Right lung (tissue), 10 donors: ENCODE measurements at places on chromosomes 1 and 21.

DNA sequence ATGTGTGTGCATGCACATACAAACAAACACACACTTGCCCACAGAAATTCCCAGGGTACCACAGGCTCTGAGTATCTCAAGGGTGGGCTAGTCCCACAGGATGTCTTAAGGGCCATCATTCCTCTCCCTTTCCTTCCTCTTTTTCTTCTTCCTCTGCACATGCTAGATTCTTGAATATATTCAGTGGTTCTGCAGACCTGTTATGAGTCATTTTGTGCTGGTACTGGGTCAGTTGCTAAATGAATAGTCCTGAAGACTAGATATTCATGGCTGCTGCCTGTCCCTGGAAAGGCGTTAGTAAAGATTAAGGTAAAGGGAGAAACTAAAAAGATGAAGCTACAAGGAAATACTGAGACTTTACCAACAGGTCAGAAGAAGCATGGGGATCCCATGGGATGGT, 256.7 kb upstream of the KIAA0040 start:
- DNase-seq = no peak

DNA sequence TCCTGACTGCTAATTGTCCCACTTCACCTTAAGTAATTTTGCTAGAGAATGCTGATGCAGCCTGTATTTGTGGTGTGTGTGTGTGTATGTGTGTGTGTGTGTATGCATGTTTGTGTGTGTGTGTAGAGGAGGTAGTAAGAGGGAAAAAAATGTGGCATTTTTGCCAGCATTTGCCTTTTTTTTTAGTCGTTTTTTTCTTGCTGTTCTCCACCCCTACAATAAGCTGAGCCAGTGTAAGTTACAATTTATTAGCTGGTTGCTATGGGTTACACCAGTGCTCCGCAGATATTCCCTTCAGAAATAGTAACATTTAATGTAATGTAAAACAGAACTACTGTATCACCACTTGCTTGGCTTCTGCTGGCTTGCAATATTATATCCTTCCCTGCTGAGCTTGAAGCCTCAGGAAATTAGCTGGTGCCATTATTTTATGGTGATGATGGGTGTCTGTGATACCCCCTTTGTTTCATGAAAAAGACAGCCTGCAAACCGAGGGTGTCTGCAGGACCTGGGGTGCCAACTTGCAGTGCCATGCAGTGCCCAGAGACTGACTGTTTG, 23.4 kb upstream of the IGSF3 start:
- DNase-seq = peak; percentile 34

DNA sequence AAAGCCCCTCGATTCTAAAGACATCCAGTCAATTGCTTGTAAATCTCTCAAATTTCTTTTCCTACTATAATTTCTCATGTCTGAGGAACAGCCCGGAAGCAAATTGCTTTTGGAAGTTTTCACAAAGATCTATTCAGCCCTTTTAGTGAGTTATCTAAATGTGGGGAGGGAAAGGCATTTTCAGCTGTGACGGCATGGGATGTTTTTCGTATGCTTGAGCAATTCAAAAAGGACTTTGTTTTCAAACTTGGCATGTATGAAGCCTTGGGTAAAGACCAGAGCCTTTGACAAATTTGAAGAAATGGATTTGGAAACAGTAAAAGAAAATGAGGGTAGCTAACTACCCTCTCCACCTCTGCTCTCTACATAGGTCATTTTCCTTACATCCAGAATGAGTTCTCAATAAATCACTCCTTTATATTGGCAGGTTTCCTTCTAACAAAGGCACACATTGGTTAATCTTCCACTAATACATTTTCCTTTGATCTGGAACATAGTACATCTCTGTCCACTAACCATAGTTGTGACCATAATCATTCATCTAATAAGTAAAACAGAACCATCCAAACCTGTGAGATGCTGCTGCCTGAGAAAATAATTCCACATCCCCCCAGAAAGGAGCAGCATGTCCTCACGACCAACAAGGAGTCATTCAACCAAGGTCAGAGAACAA, 66.1 kb upstream of the ADAM30 start:
- DNase-seq = no peak

- DNase-seq = no peak
Measured at GRCh38 chr1:32881871-32882850, 4.1 kb upstream of the HPCA start.

- no peak for DNase-seq
Measured at GRCh38 chr21:36584980-36585940, 105.3 kb upstream of the CLDN14 start.

- no peak for DNase-seq
Measured at GRCh38 chr1:225533238-225533637, 105.4 kb upstream of the LBR start.
